ENCODE measurements at places on chromosomes 7 and 10. TPM values are rescaled to one million over a fixed set of nuclear protein-coding genes. Genes with fewer than 3 reads are reported as not detected.

The RNF133 gene
- total RNA-seq = 0.30 TPM

The NCF1 gene
- not detected for total RNA-seq

- DNase-seq = peak; percentile 84
Measured at GRCh38 chr10:73495226-73495883, 469 bp downstream of the PPP3CB start.

The CRTAC1 gene
- total RNA-seq = 2.6 TPM

DNA sequence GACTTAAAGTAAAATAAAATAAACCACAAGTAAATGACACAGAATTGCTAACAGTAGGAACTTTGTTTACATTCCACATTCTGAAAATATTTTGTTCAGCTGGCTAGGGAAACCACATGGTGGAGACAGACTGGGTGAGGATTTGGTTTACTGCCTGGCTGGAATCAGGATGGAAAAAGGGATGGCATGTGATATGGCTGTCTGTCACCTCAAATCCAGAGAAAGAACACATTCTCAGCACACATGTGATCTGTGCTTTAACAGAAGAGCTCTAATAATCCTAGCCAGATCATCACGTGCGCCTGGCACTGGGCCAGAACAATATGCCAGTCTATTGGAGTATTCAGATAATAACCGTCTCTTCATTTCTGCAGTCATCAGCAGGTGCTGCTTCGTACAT lies 90.9 kb upstream of the PIP4K2A start:
- peak; percentile 63 for DNase-seq

DNA sequence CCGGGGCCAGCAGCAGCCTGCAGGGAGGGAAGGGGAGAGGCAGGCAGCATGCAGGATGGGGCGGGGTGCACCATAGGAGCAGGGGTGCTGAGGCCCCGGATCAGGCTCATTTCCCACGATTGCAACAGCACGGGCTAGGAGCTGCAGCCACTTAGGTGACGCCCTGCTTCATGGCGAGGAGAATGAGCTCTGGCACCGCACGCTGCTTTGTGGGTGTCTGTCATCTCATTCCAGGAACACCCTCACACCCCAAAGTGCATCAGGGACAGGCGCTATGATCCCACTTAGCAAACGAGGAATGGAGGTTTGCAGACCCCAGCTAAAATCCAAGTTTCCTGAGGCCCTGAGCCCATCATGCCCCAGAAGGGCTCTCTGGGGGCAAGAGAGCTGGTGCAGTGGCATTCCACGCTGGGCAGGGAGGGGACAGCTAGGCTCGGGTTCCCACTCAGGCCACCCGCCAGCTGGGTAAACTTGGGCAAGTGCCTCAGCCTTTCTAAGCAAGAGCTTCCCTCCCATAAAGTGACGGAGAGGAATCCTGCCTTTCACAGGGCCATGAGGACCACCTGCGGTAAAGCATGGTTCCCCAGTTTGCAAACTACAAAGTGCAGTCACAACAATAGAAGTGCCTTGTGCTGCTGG lies 9.3 kb downstream of the KCNH2 start:
- no peak for DNase-seq

DNA sequence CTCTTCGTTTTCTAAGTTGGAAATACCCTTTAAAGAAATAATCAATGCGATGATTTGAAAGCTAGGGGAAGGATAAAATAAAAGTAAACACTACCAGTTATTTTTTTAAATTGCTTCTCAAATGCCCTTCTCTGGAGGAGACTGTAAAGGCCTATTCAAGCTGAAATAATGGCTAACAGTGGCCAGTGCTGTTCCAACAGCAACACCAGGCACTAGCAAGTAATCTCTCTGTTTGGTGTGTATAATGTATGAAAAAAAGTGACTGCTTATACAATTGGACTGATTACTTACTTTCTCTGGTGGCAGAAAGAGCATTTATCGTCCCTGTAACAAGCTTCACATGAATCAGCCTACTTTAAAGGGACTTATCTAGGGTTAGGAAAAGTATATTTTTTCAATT lies 102.7 kb downstream of the CSTF2T start:
- no peak for DNase-seq

The AGAP3 gene
- total RNA-seq = 123 TPM

- no peak for DNase-seq
Measured at GRCh38 chr7:25253714-25254113, 25.4 kb upstream of the NPVF start.

The FMC1 gene
- total RNA-seq = 8.4 TPM

- no peak for DNase-seq
Measured at GRCh38 chr7:103888603-103889153, 100.8 kb downstream of the RELN start.

- DNase-seq = no peak
Measured at GRCh38 chr10:51266496-51266895, 192.2 kb downstream of the PRKG1 start.

DNA sequence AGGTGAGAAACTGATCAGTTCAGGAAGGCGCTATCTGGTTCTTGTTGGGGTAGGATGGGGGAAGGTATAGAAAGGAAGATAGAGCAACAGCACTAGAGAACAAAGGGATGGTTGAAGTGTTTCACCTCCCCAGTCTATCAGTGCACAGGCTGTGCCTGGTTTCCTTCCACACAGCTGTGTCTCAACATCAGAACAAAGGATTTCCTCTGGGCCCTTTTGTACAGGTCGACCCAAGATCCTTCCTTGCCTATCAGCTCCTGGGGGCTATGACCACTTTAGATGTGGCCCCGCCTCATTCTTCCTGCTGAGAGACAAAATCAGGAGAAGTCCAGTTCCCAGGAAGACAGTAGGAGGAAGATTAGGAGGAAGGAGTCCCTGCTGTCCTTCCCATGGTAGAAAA lies 65.6 kb downstream of the NAMPT start:
- DNase-seq = no peak

GRCh38 chr7:17234398-17235031 lies 63.9 kb upstream of the AHR start:
- peak; percentile 96 for DNase-seq

The HYAL4 gene
- not detected for total RNA-seq

The OPN1SW gene
- not detected for total RNA-seq

The FAM221A gene
- total RNA-seq = 3.0 TPM

DNA sequence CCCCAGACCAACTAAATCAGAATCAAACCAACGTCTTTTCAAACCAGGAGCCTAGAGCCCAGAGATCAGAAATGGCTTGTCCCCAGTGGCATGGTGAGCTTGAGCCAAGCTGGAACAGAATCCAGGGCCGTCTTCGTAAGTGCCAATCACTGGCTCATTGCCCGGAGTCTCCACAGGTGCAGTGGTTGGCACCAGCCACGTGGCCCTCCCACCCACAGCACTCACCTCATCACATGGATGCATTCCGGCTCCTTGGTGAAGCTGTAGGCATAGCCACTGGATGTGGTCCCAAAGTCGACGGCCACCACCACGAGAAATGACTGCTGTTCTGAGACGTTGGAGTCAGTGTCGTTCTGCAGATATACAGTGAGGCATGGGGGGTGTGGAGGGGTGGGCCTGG lies 37.4 kb downstream of the HSPA12A start:
- DNase-seq = no peak

DNA sequence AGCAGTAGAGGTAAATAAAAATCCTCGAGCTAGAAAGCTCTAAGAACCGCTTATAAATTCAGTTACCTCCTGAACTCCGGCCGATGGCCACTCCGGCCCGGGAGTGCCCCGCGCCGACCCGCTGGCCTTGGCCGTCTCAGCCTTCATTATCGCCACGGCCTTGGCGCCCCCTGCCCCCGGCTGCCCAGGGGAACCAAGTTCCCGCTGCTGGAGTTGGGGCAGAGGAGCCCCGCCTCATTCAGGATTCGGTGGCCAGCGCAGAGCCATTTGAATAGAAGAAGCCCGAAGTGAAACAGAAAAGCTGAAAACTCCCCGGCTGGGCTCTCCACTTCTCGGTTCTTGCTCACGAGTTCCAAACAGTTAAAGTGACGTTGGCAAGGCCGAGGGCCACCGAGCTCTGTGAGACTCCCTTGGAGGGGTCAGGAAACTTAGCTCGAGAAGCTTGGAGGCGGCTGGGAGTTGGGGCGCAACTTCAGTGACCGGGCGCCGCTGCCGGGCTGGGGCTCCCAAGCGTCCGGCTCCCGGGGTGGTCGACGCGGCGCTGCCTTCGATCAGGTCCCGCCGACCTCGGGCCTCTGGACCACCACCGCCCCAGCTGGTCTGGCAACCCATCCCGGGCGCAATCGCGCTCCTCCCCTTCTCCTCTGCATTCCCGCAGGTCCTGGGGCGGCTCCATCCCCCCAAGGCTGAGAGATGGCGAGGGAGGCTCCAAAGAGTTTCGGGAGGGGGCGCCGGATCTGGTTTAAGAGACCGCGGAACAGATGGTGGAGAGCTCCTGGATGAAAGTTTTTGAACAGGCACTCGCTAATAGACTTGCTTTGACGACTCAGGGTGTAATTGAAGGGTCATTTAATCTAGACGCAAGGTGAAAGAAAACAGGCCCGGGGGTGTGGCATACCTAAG lies 5.8 kb upstream of the FEZF1 start:
- DNase-seq = no peak

GRCh38 chr10:132926777-132927650 lies 15.4 kb downstream of the CFAP46 start:
- DNase-seq = no peak

The CFAP69 gene
- 2.0 TPM for total RNA-seq

DNA sequence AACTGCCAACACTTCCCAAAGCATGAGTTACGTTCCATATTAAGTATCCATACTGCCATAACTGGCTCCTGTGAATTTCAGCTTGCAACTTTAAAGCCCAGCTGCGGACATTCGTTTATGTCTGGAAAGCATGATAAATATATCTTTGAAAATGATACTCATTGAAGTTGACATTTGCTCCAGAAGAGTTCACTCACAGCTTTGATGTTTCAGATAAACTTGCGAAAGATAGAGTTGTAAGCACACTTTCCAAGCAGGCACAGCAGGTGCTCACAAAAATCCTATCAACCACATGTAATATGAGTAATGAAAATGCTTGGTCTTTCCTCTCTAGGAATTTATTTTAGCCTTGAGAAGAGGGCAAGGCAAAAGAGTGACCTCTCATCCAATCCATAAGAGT lies 4.5 kb downstream of the CHCHD3 start:
- no peak for DNase-seq

The SYT15B gene
- total RNA-seq = 1.5 TPM

- no peak for DNase-seq
Measured at GRCh38 chr10:65931291-65932070, 994.4 kb upstream of the LRRTM3 start.

GRCh38 chr7:11206177-11206899 lies 232.7 kb downstream of the PHF14 start:
- DNase-seq = no peak

GRCh38 chr10:101629837-101630632 lies 41.9 kb downstream of the DPCD start:
- no peak for DNase-seq

GRCh38 chr7:99314504-99314903 lies 11.2 kb upstream of the ARPC1A start:
- DNase-seq = no peak

- DNase-seq = no peak
Measured at GRCh38 chr10:102811346-102811745, 25.9 kb downstream of the CYP17A1 start.

GRCh38 chr7:135337506-135337905 lies 103.9 kb downstream of the STRA8 start:
- DNase-seq = no peak

The LRCH4 gene
- total RNA-seq = 62.5 TPM

DNA sequence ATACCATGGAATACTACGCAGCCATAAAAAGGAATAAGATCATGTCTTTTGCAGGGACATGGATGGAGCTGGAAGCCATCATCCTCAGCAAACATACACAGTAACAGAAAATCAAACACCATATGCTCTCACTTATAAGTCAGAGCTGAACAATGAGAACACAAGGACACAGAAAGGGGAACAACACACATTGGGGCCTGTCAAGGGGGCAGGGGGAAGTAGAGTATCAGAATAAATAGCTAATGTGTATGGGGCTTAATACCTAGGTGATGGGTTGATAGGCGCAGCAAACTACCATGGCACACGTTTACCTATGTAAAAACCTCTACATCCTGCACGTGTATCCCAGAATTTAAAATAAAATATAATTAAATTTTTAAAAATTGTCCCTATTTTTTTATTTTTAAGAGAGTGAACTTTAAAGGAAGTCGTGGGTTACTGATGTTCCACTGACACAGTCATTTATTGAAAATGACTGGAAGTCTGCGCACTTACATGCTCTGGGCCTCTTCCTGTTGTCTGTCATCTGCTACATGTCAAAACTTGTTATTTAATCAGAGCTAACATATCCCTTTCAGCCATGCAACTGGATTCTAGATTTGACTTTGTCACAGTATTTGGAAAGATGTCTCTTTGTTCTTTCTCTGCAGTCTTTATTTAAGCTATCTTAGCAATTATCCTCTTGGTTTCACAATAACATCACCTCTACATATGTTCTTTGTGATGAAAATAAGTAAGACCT lies 73.7 kb upstream of the ABCB5 start:
- no peak for DNase-seq

DNA sequence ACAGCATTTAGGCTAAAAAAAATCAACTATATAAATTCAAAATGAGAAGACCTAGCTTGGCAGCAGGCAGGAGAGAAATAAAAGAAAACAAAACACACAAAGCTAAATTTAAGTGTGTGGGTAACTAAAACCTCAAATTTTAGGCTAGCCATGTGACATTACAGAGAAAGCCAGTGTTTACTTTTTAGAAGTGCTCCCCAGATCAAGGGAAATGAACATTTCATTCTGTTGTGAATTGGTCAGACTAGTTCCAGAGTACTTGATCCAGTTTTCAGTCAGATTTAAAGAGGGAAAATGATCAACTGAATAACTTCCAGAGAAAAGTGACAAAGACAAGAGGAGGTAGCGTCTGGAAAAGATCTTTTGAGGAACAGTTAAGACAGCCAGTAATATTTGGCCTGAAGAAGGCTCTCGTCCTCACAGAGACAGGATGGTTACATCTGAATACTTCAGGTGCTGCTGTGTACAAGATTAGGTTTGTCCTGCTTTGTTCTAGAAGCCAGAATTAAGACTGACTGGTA lies 563.4 kb downstream of the KCNMA1 start:
- no peak for DNase-seq

- DNase-seq = no peak
Measured at GRCh38 chr7:153385502-153385901, 626.0 kb downstream of the ACTR3B start.

DNA sequence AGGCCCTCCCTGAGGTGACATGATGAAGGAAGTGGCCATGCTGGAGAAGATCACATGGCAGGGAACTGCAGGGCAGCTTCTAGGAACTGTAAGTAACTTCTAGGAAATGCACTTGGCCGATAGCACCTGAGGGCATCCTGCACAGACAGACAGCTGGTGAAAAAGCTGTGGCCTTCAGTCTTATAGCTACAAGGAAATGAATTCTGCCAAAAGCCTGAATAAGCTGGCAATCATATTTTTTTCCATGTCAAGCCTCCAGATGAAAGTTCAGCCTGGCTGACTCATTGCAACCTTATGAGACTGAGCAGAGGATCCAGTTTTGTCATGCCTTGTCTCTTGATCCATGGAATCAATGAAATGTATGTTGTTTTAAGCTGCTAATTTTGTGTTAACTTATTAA lies 91.1 kb upstream of the CACNA2D1 start:
- peak; percentile 48 for DNase-seq

The AGR2 gene
- not detected for total RNA-seq

- no peak for DNase-seq
Measured at GRCh38 chr10:43105956-43106229, 29.0 kb downstream of the RET start.
